Dermis microvascular lymphatic vessel endothelial cell (primary cell): ENCODE measurements at places on chromosomes 11 and 22. TPM values are rescaled to one million over a fixed set of nuclear protein-coding genes. Genes with fewer than 3 reads are reported as not detected.

The KRTAP5-1 gene
- not detected in 2 replicates for total RNA-seq

The KRTAP5-9 gene
- total RNA-seq = not detected in 2 replicates

The MFNG gene
- 97.7 and 197 TPM in 2 replicates for total RNA-seq

The FOLR1 gene
- not detected in 2 replicates for total RNA-seq

The FAM83F gene
- total RNA-seq = not detected in 2 replicates

The OR51A7 gene
- not detected in 2 replicates for total RNA-seq

The SGSM1 gene
- total RNA-seq = 4.1 and 9.2 TPM in 2 replicates

The SYT8 gene
- under 0.01 and 0.13 TPM in 2 replicates for total RNA-seq

The GLB1L2 gene
- total RNA-seq = 0.25 and 0.39 TPM in 2 replicates
